Stimulated activated CD8-positive, alpha-beta memory T cell treated with anti-CD3 and anti-CD28 coated beads, Interleukin-7, amount 100 ng/mL, for 1 hour (primary cell): ENCODE measurements at places on chromosomes 7 and 10.

GRCh38 chr7:158361326-158361946, 226.2 kb downstream of the PTPRN2 start:
- no peak for DNase-seq

DNA sequence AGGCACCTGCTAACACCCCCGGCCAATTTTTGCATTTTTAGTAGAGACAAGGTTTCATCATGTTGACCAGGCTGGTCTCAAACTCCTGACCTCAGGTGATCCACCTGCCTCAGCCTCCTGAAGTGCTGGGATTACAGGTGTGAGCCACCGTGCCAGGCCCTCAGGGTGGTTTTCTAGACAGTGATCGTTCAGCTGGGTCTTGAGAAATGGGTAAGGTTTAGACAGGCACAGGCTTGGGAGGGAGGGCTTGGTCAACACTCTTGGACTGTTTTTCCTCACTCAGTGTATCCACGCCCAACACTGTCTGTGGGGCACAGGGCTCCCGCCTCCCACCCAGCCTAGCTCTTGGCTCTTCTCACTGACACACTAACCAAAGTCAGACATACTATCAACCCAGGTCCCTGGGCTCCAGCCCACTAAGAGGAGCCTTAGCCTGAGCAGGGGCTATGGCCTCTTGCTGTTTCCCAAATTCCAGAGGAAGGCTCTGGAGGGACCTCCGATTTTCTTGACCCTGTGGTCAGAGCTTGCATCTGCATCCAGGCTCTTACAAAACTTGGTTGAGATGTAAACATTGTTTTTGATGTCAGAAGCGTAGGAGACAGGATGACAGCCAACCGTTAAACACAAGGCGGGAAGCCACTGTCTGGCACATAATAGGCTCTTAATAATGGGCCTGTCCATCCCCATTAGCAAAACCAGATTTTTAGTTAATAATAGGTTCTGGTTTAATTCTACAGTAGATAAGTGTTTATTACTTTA, 143.9 kb downstream of the PRKAG2 start:
- no peak for DNase-seq

GRCh38 chr7:131111081-131111576, 216.5 kb upstream of the MKLN1 start:
- no peak for DNase-seq

DNA sequence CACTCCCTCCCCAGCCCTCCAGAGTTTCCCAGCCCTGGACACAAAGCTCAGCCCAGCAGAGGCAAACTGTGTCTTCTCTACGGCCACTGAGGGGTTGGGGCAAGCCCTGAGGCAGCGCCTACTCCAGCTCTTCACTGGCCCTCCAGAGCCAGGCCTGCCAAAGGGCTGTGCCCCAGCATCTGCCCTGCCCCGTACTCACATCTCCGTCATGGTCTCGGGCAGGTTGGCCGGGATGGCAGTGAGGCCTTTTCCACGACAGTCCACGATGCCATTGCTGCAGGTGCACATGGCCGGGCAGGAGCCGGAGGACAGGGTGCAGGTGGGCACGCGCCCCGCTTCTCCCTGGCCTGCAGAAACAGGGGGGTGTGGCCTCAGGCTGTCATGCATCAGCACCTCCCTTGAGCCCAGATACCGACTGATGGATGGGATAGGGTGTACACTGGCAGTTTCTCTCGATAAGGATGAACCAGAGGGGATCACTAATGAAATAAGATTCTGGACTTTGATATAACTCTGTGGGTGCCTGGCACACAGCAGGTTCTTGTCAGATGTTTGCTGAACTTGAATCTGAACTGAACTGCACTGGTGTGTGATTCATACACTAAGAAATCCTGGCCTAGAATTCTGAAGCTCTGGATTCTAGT, 125.2 kb downstream of the SLIT1 start:
- DNase-seq = no peak

DNA sequence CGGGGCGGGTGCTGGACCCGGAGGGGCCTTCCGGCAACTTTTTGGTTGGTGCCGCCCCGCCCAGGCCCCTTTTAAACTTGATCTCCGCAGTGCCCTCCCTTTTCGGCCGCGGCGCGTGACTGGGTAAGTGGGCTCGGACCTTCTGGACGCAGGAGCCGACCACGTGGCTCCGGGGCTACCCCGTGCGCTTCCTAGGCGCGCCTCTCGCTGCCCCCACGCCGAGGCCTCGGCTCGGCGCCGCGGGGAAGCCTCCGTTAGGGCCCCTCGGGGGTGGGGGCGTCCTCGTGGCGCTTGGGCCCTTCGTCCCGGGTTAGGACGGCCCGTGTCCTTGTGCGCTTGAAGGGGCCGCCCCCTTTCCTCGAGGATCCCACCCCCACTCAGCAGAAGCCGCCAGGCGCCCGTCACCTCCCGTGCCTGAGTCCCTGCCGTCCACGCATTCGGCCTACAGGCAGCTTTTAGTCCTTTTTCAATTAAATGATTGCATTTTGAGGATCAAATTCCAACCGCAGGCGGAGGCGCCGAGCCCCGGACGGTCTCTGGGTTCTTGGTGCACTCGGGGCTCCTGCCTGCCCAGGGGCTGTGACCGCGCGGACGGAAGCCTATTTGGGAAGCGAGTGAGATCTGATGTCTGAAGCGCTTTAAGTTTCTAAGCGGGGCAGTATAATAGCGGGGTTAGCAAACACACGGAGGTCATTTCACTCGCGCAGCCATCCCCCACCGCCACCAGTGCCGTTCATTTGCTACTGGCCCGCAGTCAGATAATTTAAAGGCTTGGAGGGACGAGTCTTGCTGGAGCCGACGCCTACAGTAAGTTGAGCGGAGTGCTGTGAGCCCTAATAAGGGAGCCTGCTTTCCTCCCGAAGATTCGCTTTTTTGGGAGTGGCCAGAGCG, 31.8 kb upstream of the TOMM7 start:
- peak; percentile 57 for DNase-seq

GRCh38 chr7:121244120-121244870, 84.5 kb upstream of the WNT16 start:
- no peak for DNase-seq

DNA sequence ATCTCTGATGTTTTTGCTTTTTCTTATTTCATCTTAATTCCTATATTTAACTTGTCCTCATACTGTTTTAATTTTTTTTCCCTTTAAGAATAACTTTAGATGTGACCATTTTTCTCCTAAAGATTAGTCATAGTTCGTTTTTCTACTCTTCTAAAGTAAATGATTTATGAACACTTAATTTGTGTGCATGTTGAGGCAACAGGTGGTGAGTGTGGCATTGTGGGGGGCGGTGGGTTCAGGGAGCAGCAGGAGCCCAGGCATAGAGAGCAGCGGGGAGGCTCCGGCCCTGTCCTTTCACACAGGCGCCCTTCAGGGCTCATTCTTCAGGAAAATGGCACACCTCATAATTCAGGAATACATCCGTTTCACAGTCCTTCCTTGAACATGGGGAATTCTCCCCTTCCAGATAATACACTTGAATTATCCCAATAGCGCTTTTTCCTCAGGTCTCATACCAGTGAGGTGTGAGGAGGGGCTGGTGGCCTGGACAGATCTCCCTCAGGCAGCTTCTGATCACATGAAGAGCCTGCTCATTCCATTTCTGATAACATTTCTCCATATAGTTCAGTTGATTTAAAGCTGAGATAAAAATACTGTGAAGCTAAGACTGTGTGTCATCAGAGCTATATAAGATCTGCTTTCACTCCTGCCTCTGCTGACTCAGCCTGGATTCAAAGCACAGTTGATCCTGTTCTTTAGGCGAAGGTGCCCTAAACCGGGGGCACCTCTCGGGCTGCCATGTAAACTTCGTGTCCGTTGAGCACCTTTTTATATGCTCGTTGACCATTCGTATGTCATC, 40.2 kb downstream of the CUL1 start:
- no peak for DNase-seq

DNA sequence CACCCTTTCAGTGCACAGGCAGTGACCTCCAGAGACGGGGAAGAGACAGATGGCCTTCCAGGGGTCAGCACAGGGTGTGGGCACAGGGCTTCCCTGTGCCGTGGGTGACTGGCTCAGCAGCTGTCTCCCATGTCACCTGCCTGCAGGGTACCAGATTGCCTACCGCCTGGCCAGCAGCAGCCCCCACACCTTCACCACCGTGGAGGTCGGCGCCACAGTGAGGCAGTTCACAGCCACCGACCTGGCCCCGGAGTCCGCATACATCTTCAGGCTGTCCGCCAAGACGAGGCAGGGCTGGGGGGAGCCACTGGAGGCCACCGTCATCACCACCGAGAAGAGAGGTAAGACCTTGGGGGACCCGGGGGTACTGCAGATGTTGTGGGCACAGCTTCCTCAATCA, 536.5 kb upstream of the FOXK1 start:
- DNase-seq = no peak

GRCh38 chr7:145105561-145105960, 269.7 kb upstream of the TPK1 start:
- DNase-seq = no peak

DNA sequence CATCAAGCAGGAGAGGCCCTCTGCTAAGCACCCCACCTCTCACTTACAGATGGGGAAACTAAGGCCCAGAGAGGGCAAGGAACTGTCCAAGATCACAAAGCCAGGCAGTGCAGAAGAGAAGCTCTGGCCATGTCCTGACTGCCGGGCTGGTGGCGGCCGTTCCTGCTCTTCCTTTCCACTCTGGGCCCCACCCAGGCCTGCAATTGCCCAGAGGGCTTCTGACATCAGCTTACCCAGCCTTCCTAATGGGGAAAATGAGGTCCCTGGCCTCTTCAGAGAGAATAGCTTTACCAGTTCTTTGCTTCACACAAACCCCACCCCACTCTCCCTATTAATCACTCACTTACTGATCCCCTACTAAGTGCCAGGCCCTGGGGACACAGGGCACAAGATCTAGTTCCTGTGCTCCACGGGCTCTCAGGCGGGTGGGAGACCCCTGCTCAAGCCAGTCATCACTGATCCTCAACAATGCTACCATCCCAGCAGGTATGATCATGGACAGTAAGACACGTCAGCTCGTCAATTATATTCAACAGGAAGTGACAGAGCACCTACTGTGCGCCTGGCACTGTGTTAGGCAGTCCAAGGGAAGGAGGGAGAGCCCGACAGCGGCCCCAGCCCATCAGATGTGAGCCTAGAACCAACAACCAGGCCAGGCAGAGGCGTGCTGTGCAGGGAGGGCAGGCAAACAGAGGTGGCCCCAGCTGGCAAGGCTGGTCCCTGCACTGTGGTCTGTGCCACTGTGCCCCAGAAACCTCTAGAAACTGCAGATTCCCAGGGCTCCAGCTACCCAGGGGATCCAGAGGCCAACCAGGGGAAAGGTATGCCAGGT, 26.4 kb upstream of the FRAT2 start:
- DNase-seq = no peak

DNA sequence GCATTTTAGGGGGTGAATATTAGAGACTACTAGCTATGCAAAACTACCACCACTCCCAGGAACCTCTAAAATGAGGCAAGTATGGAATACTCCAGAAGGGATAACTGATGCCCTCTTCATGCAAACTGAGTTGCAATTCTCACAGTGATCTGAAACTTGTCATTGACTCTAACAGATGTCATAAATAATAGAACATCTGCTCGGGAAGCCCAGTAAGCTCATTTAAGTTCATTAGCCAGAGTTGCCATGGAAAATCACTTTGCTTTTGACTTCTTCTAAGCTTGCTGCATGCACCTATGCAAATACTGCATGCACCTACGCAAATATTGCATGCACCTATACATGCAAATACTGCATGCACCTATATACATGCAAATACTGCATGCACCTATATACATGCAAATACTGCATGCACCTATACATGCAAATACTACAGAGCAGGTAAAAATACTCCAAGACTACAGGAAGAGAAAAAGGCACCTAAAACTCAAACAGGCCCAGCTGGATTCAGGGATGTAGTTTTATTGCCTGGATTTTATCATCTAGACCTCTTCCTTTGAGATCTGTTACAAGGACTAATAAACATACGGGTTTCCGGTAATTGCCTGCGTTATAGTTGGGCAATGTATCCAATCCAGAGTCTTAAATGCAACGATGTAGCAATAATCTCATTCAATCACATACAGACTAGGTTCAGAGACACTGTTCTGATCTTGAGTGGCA, 1061.1 kb upstream of the AUTS2 start:
- no peak for DNase-seq

DNA sequence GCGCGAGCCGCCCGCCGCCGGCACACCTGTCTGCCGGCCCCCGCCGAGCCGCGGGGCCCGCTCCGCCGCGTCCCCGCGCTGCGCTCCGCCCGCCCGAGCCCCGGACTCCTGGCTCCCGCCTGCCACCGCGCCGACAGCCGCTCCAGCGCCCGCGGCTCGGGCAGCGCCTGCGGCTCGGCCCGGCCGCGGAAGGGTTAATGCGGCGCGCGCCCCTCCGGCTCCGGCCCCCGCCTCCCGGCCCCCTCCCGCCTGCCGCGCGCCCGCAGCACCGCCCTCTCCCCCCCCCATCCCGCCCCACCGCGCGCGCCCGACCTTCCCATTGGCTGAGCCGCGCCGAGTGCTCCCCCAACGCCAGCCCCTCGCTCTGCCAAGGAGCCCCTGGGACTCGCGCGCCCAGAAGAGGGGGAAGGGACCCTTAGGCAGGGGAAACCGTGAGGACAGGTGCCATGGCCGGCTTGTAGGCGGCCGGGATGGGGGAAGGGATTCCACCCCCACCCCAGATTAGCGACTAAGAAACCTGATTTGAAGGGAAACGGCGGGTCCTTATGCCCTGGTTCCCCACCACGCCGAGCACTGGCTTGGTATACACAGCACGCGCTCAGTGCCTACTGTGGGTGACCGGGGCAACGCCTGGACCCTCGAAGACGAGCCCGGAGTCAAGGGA, at the start of gene KCNH2:
Gene KCNH2, minus strand, starts transcription at position 196 of the 664 bp plus-strand sequence. CDS start 408 bp downstream, outside the sequence.
- no peak for DNase-seq

DNA sequence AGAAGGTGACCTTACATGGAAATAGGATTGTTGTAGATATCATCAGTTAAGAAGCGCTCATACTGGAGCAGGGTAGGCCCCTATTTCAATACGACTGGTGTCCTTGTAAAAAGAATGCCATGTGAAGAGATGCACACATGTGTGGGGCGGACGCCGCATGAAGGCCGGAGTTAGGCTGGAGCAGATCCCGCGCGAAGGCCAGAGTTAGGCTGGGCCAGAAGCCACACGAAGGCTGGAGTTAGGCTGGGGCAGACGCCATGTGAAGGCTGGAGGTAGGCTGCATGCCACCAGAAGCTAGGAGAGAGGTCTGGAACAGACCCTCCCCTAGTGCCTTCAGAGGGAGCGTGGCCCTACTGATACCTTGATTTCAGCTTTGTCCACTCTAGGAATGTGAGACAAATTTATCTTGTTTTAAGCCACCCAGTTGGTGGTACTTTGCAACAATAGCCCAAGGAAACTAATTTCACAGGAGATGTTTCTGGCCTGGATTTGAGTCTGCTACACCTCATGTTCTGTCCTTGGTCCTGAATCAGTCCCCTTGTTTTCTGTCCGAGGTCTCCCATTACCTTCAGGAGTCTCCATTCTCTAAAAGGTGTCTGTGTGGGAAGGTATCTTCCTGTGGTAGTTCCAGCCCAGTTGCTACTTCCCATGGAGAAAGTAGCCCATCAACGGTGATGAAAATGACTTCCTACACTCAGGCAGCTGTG, 585.8 kb downstream of the LRMDA start:
- DNase-seq = no peak

- DNase-seq = no peak
These were observed 3.3 kb upstream of the TBXAS1 start for GRCh38 chr7:139825666-139826290.

DNA sequence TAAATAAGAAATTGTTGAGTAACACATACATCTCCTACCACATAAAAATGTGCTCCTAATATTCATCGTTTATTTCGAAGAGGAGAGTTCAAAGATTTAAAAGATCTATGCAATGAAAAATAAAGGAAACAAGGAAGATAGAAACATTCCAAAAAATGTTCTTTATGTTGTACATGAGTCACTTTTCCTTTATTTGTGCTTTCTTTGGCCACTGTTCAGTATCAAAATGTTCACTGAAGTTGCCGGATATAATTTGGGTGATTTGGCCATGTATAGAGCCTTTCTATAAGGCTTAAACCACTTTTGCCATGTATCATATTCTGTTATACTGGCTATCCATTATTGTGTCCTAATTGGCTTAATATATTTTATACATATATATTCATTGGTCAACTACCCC, 62.9 kb upstream of the PRR15 start:
- no peak for DNase-seq
